ENCODE measurements at places on chromosomes 3 and 15.

DNA sequence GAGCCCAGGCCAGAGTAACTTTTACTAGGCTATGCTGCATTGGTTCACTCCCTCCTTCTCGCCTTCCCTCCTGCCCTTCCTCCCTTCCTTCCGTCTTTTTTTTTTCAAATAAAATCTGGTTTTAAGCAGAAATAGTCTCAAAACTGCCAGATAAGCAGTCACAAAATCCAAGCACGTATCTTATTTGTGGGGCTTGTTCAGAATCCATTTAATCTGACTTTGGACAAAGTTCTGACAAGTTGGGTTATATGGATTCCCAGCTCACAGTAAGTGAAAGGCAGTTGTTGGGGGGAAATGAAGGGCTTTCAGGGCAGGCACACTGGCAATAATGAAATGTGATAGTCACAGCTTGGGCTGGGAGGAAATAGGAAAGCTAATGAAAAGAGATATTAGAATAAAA is 32.0 kb upstream of the PLXND1 start:
- no peak for DNase-seq

GRCh38 chr15:48632651-48633050 is 12.9 kb downstream of the FBN1 start:
- no peak for DNase-seq

- no peak for DNase-seq
Observed at GRCh38 chr3:16272588-16272987, 7.6 kb downstream of the OXNAD1 start.

DNA sequence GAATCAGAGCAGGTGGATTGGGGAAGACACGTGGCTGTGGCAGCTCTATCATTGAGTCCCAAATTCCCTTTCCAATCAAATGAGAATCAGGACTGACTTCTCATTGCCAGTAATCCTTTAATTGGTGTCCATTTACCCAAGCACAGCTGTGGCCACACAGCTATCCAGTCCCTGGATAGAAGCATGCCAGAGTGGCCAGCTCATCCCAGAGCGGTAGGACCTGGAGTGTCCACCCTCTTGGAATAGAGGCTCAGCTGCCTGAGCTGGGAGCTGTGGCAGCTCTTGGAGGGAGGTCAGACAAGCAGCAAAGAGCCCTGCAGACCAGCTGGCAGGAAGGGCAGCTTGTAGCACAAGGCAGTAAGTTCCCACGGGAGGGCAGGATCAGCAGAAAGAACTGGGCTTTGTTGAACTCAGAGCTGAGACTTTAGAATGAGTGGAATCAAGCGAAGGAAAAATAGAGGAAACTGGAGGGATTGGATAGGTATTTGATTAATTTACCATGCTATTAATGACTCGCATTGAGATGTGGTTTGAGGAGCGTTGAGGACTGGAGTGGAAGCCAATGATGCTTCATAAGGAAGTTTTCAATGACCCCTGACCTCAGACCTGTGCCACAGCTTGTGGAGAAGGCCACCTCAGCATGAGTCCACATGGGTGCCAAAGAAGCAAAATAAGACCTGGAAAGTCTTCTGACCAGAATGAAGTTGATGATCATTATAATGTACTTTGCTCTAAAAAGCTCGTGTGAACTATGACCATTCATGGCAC is 6.9 kb upstream of the ALPK3 start:
- DNase-seq = peak; percentile 62

DNA sequence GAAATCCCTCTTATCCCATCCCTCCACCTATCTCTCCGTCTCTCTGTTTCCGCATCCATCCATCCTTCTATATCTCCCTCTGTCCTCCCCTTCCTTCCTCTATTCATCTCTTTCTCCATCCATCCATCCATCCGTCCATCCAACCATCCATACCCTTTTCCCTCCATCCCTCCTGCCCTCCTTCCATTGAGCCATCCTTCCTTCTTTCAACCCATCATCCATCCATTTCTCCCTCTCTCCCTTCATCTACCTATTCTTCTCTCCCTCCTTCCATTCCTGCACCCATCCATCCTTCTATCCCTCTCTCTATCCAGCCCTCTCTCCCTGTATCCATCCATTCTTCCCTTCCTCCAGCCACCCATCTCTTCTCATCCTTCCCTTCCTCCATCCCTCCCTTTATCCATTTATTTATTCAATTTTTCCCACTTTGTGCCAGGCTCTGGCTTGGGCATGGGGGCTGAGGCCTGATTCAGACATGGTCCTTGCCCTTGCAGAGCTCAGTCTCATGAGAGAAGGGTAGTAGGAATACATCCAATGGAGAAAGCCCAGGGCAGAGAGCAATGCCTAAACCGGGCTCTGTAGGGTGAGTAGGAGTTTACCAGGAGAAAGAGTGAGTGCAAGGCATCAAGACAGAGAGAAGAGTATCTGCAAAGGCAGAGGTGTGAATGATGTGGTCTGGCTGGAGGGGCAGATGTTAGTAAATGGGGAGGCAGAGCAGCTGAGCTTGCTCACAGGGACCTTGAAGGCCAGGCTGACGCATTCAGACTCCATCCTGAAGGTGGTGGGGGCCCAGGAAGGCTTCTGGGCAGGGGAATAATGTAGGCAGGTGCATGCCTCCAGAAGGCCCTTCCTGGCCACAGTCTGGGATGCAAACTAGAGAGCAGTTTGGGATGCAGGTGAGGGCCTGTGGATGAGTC is 19.5 kb upstream of the FBLN2 start:
- DNase-seq = no peak

DNA sequence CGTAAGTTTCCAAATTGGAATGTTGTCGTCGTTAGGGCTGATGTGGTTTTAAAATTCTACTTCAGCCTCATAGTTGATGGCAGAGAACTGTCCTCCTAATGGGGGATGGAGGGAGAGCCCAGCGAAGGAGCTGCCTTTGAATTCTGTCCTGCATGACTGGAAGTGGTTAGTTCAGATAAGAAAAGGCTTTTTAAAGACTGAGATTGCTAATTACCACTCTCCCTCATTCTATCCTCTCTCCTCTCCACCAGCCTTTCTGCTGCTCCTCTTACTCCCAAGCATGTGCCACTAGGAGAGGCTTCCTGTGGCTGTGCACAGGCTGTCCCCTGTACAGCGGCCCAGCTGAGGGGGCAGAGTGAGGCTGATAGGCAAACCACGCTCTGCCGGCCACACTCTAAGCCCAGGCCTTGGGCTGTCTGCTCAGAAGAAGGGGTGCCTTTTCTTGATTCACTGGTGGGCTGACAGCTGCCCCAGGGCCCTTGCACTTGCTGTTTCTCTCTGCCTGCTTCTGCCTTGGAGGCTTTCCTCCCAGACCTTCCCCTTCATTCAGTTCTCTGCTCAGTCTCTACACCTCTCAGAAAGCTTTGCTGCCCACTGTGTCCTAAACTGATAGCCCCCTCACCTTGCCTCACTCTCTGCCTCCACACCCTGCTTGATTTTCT is 8.7 kb upstream of the PAQR9 start:
- DNase-seq = no peak
